CD4-positive, alpha-beta T cell (primary cell): ENCODE measurements at places on chromosomes 7 and 10. TPM values are rescaled to one million over a fixed set of nuclear protein-coding genes. Genes with fewer than 3 reads are reported as not detected.

Gene DDC
- total RNA-seq = not detected

Gene BLVRA
- 15.7 TPM for total RNA-seq

DNA sequence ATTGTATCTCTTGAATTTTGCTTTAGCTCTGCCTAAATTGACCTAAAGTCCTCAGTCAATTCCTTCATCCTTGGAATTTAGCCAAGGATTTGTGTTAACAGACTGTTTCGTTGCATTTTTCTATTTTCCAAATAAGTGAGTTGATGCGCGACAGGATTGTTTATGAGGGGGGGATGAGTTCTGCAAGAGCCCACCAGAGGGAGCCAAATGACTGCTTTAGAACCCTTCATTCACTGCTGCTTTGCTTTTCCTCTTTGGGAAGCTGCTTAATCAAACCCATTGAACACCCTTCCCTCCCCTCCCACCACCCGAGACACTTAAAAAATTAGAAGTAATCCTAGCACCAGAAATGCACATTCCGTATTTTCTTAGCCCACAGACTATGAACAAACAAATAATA, 33.7 kb upstream of the PTF1A start:
- peak; percentile 19 for DNase-seq

DNA sequence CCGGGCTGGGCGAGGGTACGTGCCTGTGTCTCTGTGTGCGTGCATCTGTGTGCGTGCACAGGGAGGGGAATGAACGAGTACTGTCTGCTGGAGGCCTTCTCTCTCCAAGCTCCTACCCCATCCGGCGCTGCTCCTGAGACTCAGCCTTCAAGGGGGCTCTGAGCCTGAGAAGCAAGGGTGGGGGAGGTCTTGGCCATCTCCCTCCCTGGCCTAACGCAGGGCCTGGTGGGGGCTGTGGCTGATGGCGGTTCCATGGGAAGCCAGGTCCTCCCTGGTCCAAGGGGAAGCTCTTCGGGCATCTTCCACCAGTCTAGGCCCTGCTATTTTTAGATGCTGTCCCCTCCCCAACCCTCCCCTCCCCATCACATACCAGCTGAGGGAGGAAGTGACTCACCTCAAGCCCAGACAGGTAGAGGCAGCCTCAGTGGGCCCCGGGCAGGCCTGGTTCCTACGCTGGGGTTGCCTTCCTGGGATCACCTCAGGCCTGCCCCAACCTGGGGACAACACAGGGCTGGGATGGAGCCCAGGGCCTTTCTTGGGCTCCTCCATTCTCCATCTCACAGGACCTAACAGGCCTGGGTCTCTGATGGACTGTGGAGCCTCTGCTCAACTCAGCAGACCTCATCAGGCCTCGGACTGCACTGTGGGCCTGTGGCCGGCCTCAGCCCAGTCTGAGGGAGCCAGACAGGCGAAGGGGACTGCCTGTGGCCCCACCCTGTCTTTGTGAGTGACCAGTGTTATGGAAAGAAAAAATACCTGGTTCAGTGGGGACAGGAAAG, 32.2 kb downstream of the DNAJB12 start:
- peak; percentile 66 for DNase-seq

GRCh38 chr10:98168147-98168546, 33.7 kb downstream of the R3HCC1L start:
- no peak for DNase-seq

DNA sequence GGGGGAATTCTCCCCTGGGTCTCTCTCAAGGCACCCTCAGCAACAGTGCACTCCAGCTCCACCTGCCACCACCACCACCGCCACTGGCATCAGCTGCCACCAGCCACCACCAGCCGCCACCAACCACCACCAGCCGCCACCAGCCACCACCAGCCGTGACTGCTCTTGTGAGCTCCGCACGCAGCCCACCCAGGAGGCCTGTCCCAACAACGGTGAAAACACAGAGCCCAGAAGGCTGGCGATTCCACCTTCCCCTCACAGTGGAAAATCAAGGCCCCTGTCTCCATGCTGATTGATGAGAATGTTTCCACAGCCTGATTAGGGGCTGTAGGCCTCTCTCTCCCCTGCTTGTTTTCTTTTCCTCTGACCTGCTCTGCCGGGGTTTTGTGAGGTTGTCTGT, 41.1 kb downstream of the COBL start:
- no peak for DNase-seq
